ENCODE measurements at places on chromosomes 5 and 9.

DNA sequence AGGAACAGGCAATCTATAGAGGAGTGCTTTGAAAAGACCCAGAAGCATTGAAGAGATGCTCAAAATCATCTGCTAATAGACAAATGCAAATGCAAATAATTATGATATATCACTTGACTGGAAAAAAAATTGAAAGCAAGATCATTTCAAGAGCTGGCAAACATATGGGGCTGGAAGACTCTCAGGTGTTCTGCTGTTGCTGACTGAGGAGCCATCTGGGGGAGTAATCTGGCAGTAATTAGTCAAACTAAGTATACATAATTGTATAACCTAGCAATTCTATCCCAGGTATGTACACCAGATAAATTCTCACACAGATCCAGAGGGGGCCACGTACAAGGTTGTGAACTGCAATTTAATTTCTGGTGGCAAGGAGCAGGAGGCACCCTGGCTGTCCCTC lies 4.6 kb upstream of the HMHB1 start:
- DNase-seq: no peak

DNA sequence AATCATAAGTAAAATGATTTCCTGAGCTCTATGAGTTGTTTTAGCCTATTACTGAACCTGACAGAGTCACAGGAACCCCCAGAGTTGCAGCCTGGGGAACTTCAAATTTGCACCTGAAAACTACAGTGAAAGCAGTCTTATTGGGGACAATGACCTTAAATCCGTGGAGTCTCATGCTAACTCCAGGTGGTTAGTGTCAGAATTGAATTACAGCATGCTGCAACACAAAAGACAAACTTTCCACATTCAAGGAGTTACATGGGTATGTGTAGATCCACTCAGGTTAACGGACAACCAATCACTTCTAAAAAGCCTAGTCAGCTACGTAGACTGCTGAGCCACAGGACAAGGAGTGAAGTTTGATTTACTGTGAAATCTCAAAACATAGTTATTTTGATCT lies 49.7 kb downstream of the PLPP1 start:
- no peak for DNase-seq

- no peak for DNase-seq
These were observed 86.0 kb downstream of the TRPC7 start for GRCh38 chr5:136279314-136279713.

- DNase-seq: no peak
These were observed 31.1 kb downstream of the SIL1 start for GRCh38 chr5:139167063-139167462.

DNA sequence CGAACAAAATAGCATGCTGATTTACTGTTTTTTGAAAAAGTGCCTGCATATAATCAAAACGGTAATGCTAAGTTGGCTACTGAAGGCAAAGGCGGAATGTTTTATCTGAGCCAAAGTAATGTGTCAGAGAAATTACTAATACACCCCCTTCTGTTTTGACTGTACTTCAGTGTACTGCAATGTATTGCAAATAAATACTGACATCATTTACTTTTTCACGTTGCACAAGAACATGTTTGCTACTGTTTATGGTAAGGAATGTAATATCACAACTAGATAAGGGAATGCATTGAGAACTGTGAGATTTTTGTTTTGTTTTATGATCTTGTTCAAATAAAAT lies 813 bp upstream of the AGTPBP1 start:
- no peak for DNase-seq

GRCh38 chr5:671459-672328 lies 21.5 kb downstream of the TPPP start:
- peak; percentile 41 for DNase-seq

- no peak for DNase-seq
These were observed 12.0 kb downstream of the REXO4 start for GRCh38 chr9:133405508-133406438.

GRCh38 chr5:15885156-15885555 lies 294.4 kb downstream of the MARCHF11 start:
- no peak for DNase-seq

GRCh38 chr9:133955821-133956411 lies 36.2 kb downstream of the VAV2 start:
- peak; percentile 25 for DNase-seq

- DNase-seq: no peak
These were observed 744 bp downstream of the OTULIN start for GRCh38 chr5:14665101-14665822.

DNA sequence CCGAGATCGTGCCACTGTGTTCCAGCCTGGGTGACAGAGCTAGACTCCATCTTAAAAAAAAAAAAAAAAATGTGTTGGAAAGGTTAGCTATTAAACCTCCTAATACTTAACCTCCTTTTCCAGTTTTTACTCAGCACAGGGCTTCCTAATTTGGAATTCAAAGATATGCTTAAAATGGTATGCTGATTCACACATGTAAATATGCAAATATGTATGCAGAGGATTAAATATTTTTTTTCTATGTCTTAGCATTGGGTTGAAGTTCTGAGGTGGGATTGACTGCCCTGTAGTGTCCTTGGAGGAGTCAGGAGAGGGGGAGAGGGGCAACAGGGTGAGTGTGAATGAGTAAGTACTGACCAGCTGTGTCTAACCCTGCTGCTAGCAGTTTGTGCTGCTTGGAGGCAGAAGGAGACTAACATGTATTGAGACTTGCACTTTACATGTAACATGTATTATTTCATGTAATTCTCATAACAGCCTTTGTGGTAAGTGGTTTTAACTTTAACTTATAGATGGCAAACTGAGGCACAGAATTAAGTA lies 63.2 kb downstream of the SLC44A1 start:
- DNase-seq: no peak

DNA sequence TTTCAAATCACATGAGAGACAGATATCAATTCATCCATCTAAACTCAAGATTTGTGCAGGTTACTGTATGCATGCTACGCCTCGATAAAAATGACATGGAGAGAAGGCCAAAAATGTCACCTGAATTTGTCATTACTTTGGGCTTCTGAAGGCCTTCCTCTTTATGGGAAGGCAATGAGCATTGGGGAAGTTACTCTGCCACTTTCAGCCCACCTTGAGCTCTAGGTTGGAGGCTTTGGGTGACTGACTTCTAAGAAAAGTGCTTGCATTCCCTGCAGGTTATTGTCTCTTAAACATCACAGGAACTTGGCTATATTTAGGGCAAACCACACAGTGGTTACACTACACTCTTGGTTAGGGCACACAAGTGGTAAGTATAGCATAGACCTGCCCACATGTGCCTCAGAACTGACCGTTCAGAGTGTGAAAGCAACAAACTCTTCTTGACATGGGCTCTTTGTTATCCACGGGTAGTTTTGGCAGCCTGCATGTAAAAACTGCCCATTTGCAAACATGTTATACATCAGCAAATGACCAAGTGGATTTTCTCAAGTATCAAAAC lies 169.5 kb downstream of the ZNF608 start:
- no peak for DNase-seq

- DNase-seq: no peak
These were observed 85.5 kb upstream of the MAP1B start for GRCh38 chr5:72021651-72022357.

DNA sequence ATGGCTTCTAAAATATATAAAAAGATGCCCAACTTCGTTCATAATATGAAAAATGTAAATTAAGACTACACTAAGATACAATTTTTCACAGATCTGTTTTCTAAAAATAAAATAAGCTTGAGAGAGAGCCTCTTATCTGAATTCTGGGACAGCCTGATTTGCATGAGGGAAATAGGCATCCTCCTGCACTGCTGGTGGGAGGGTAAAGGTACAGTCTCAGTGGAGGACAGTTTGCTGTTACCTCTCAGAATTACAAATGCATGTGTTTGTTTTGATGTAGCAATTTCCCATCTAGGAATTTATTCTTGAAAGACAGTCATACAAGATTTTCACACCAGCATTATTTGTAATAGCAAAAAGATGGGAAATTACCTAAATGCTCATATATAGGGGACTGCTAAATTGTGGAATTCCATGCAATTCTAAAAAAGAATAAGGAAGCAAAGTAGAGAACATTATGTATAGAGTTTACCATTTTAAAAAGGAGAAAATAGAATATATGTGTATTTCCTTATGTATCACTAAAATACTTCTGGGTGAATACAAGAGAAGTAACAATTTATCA lies 75.7 kb downstream of the ZSWIM6 start:
- no peak for DNase-seq

DNA sequence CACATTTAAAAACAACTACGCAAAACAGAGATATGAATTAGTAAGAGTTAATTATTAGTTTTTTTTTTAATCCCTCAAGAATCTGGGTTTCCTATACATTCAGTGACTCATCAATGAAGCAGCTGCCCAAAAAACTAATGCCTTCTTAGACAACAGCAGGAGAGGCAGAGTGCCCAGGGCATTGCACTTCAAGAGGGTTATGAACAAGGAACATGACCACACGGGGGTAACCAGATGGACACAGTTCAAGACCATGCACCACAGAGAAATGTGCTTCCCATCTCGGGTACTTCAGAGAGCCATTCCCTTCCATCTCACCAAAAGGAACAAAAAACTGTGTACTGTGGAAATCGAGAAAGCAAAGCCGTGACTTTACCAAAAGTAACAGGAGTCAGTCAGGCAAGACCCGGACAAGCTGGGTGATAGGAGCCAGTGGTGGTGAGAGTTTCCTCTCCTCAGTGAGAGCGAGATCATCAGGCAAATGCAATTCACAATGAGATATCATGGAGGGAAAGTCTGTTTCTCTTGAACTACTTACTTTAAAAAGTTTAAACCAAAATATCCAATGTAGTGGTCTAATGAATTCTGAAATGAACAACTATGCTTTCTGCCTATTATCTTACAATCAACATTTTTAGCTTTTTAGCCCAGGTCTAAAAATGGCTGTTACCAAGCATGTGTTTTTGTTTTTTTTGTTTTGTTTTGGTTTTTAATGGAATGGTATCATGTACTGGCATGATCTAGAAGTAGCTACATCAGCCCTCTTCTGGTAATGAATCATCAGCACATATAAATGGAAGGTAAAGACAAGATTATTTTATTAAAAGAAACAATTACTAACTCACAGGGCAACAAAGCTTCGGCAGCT lies 192.1 kb downstream of the TSSK1B start:
- DNase-seq: no peak

- no peak for DNase-seq
These were observed 76.8 kb downstream of the LMX1B start for GRCh38 chr9:126690431-126691051.

All from NCI-H1092 (cell line).